Activated naive CD4-positive, alpha-beta T cell (primary cell): ENCODE measurements at places on chromosomes 16 and 17.

- no peak for DNase-seq
Measured at GRCh38 chr17:27415120-27415795, 41.0 kb upstream of the KSR1 start.

GRCh38 chr17:4717791-4718190 is 7.4 kb downstream of the ARRB2 start:
- DNase-seq = no peak

GRCh38 chr17:4522661-4523060 is 24.0 kb downstream of the SPNS2 start:
- DNase-seq = no peak

GRCh38 chr17:46125831-46126230 is 67.4 kb downstream of the KANSL1 start:
- DNase-seq = no peak

DNA sequence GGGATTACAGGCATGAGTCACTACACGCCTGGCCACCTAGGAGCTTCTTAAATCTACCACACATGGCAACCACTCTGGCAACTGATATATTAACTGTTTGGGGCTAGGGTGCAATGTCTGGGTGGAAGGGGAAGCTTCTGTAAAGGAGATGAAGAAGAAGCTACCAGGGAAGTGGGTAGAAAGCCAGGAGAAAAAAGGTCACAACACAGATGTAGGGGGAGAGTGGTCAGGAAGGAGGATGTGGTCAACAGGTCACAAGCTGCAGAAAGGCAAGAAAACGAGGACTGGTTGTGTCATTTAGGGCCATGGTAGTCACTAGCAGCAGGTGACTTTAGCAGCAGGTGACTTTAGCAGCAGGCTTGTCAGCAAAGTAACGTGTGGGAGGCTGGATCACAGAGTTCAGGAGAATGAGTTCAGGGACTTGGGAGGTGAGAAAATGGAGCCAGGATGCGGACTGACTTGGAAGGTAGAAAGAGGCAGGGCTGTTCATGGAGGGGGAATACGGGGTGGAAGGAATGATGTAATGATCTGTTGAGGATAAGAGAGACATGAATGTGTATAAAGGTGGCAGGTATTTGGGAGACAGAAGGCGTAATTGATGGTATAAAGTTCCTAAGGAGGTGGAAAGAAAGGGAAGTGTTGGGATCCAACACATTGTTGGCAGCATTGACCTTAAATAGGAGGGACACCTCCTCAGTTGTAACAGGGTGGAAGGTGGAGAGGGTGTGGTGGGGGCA is 16.3 kb upstream of the WFIKKN2 start:
- no peak for DNase-seq

DNA sequence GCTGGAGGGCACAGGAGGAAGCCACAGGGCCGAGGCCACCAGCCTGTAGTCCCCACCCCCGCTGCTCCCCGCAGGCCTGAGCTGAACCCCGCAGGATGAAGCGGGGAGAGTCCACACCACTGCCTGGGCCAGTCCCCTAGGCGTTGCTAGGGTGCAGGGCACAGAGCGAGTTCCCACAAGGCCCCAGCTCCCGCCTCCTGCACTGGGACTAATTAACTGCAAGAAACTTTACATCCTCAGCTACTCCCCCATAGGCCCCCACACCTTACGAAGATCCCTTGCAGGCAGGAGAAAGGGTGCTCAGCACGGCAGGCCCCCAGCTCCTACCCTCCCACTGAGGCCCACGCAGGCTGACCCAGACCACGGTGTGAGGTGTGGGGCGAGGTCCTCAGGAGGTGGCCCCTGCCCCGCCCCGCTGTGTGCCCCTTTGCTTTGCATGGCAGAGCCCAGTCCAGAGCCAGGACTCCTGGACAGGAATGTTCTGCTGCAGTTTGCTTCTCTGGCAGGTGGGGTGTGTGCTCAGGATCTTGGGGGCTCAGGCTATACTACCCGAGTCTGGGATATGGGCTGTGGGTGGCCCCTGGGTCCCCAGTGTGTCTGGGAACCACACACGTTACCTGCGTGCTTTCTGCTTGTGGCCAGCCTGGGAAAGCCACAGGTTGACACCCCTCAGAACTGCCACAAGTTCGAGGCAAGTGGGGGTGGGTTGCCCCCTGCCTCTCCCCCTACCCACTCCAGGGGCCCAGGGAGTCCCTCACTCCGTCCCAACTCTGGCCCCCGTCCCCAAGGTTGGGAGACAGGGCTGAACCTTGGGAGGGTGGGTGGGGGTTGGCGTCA is 1.2 kb downstream of the GNG13 start:
- DNase-seq = no peak

DNA sequence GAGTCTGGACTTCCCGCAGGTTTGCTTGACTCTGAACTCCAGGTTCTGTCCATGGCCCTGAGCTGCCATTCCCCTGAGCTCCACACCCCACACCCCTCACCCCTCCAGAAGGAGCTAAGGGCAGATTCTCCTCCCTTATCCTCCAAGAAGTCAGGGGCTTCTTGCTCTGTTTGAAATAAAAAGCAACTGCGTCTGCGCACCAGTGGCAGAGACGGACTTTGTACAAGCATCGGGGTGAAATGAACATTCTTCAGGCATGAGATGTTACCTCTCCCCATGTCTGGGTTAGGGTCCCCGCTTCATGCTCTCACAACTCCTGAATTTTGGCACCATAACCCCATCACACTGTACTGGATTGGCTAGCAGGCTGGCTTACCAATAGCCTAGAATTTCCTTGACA is 36.1 kb upstream of the DLX4 start:
- DNase-seq = no peak

- DNase-seq = no peak
Measured at GRCh38 chr16:2598723-2599122, 60.9 kb downstream of the PDPK1 start.
